Astrocyte (in vitro differentiated cells and primary cell): ENCODE measurements at places on chromosomes 1 and 21. TPM values are rescaled to one million over a fixed set of nuclear protein-coding genes. Genes with fewer than 3 reads are reported as not detected.

DNA sequence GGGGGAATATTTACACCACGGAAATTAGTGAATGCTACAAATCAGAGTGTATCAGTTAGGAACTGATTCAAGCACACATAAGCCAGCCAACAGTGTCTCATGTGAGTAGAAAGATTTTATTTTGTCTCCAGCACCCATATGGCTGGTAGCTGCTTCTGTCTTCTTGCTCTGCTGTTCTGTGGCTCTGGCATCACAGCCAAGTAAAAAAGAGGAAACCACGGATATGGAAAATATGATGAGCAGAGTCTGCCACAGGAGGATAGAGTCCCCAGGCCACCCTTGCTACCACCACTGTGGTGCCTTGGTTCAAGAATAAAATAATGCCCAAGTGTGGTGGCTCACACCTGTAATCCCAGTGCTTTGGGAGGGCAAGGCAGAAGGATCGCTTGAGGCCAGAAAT lies 53.6 kb upstream of the SPOCD1 start:
- H3K4me3 ChIP-seq = no peak overlapping the region
- no peaks in the 10 kb centered on the region for H3K4me1 ChIP-seq
- no peaks in the 10 kb centered on the region for H3K36me3 ChIP-seq

- no peak for DNase-seq
- peaks cover 39% of the 10 kb centered on the region for H3K4me1 ChIP-seq
- no peak overlapping the region for H3K4me3 ChIP-seq
- H3K27me3 ChIP-seq = no peaks in the 10 kb centered on the region
- H3K27ac ChIP-seq = no peak overlapping the region
Measured at GRCh38 chr1:86776108-86776507, 71.7 kb downstream of the SH3GLB1 start.

DNA sequence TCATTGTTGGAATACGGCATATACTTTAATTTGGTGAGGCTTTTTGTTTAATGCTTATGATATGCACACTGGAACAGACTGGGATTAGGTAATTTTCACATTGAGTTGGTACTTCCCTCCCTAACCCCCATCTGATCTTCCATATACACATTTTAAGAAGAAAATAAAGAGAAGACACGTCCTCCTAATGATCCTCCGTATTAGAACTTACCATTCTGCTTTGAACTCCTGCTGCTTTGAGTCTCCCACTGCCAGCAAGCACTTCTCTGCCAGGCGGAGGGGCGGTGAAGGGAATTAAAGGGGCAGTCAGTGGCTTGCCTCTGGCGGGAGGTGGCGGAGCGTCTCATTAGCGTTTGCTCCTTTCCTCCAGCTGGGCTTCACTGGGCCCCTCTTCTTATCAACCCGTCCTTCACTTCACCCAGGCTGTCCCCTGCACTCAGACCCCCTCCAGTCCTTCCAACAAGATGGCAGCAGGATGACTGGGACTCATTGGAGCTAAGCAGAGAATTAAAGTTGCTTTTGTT lies 433.4 kb downstream of the KIF26B start:
- no peak overlapping the region for H3K27ac ChIP-seq
- H3K36me3 ChIP-seq = no peaks in the 10 kb centered on the region
- H3K4me1 ChIP-seq = peaks cover 18% of the 10 kb centered on the region
- no peak for DNase-seq
- no peaks in the 10 kb centered on the region for H3K27me3 ChIP-seq

- H3K27ac ChIP-seq = no peak overlapping the region
- peaks cover 10% of the 10 kb centered on the region for H3K4me1 ChIP-seq
- no peaks in the 10 kb centered on the region for H3K27me3 ChIP-seq
Measured at GRCh38 chr1:77900687-77901293, 12.4 kb downstream of the NEXN start.

GRCh38 chr1:35807614-35808449 lies at the start of gene AGO4:
AGO4 (plus strand) TSS chr1:35808016; CDS start chr1:35808417, 401 bp downstream.
- no peaks in the 10 kb centered on the region for H3K36me3 ChIP-seq
- H3K4me3 ChIP-seq = peak within 1 kb of the TSS; percentile 80
- DNase-seq = peak; percentile 42
- no peaks in the 10 kb centered on the region for H3K27me3 ChIP-seq
- peak within 1 kb of the TSS; percentile 47 for H3K27ac ChIP-seq

DNA sequence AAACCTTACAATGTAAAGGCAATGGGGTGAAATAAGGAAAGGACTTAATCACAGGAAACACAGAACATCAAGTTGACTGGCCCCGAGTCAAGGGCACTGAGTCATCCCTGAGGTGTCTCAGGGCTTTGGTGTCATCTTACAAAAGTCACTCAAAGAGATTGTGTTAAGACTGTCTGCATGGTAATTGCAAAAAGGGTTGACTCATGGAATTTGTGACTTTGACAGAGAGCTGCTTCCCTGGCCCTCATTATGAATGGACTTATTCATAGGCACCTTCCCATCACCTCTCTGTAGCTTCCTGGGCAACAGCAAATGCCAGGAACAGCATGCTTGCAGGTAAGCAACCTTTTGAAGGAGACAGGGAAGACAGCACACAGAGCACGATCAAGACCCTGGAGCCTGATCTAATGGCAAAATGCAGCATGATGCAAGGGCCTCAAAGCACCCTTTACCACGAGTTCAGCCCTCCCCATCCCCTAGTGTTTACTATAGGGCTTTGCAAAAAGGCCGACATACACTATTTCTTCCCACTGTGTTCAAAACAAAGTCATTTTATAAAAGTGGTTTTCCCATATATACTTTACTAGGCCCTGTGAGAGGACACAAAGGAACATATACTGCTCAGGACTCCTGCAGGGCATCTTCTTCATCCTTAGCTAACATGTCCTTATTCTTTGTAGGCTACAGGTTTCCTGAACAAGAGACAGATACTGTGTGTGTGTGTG lies 17.1 kb downstream of the ZP4 start:
- DNase-seq = peak; percentile 96
- no peak overlapping the region for H3K4me3 ChIP-seq
- no peaks in the 10 kb centered on the region for H3K36me3 ChIP-seq
- H3K27me3 ChIP-seq = no peaks in the 10 kb centered on the region
- peaks cover 21% of the 10 kb centered on the region for H3K4me1 ChIP-seq

- H3K27me3 ChIP-seq = no peaks in the 10 kb centered on the region
- no peak overlapping the region for H3K4me3 ChIP-seq
- no peak overlapping the region for H3K27ac ChIP-seq
- H3K4me1 ChIP-seq = peaks cover 4% of the 10 kb centered on the region
- H3K36me3 ChIP-seq = no peaks in the 10 kb centered on the region
Measured at GRCh38 chr1:19814244-19814661, 830 bp downstream of the RNF186 start.

DNA sequence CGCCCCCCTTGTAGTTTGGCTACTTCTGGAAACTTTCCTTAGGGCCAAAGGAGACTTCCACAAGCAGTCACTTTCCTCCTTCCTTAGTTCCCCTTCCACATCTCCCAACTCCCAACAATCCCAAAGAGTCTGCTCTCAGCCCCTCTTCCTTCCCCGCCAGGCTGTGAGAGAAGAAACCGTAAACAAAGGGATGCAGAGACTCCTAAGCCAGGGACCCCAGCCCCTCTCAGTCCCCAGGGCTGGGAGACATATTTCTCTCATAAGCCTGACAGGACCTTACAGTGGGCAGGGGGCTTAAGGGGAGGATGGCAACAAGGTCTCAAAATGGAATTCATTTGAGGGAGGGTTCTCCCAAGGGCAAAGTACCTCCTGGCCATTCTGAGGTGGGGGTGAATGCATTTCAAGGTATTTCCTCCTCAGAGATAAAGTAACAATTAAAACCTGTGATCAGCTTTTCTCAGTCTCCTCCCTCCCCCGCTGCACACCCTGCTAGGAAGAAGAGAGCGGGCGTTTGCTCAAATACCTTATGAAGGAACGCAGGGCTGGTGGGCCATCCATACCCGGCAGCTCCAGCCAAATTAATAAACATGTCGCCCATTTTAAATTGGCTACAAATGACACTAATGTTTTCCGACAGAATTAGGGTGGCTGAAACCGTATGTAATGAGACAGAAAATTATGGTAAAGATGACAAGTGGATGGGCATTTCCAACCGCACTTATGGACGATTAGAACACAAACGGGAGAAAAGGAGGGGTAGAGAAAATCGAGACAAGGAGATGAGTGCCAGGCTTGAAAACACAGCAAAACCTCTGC lies 4.0 kb downstream of the BARHL2 start:
- H3K4me3 ChIP-seq = no peak overlapping the region
- peaks cover 91% of the 10 kb centered on the region for H3K27me3 ChIP-seq
- H3K4me1 ChIP-seq = no peaks in the 10 kb centered on the region
- H3K27ac ChIP-seq = no peak overlapping the region
- DNase-seq = no peak

DNA sequence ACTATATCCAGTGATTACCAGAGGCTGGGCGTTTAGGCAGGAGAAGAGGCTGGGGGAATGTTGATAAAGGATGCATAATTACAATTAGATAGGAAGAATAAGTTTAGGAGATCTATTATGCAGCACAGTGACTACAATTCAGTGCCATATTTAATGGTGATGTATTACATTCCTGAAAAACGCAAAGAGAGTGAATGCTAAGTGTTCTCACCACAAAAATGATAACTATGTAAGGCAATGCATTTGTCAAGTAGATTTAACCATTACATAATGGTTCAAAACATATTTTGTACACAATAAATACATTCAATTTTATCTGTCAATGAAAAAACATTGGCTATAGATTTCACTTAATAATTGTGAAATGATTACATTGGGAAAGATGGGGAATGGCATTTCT lies 548.9 kb downstream of the NUF2 start:
- DNase-seq = peak; percentile 73
- no peak overlapping the region for H3K4me3 ChIP-seq
- H3K27ac ChIP-seq = no peak overlapping the region
- no peaks in the 10 kb centered on the region for H3K27me3 ChIP-seq
- H3K4me1 ChIP-seq = peaks cover 5% of the 10 kb centered on the region
- H3K36me3 ChIP-seq = no peaks in the 10 kb centered on the region

DNA sequence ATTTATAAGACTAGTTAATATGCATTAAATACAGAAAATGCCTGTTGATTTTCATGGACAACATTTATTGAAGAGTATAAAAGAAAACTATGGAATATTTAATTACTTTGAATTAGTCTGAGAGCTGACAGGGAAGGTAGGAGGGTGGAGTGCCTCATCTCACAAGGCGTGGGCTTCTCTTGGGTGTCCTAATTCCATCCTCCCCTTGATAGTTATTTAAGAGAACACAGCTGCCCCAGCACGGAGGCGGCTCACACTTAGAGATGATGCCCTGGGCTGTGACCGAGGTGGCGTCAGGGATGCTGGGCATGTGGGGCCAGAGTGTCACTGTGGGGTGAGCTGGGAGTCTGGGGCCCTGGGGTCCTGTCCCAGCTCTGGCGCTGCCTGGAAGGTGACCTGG lies 493.0 kb downstream of the PTPRU start:
- H3K4me1 ChIP-seq = no peaks in the 10 kb centered on the region
- H3K27ac ChIP-seq = no peak overlapping the region
- H3K36me3 ChIP-seq = no peaks in the 10 kb centered on the region
- H3K27me3 ChIP-seq = peaks cover 8% of the 10 kb centered on the region

DNA sequence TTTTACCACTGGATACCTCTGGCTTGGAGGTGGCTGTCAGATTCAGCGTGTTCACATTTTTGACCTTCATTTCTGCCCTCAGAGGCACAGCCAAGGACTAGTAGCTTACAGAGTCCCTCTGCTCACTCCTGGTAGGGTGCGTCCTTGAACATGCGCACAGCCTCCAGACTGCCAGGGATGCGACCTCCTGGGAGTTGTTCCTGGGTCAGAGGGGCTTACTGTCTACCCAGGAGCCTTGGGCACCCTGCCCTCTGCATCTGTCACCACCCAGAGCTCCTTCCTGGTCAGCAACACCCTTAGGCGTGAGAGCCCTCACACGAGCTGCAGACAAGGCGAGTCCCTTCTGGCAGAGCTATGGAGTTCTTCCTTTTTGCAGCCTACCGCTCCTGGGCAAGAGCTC lies 1.7 kb downstream of the SLX9 start:
- no peak for DNase-seq
- no peaks in the 10 kb centered on the region for H3K27me3 ChIP-seq
- H3K36me3 ChIP-seq = peaks cover 3% of the 10 kb centered on the region
- no peak overlapping the region for H3K27ac ChIP-seq
- no peak overlapping the region for H3K4me3 ChIP-seq
- peaks cover 21% of the 10 kb centered on the region for H3K4me1 ChIP-seq

DNA sequence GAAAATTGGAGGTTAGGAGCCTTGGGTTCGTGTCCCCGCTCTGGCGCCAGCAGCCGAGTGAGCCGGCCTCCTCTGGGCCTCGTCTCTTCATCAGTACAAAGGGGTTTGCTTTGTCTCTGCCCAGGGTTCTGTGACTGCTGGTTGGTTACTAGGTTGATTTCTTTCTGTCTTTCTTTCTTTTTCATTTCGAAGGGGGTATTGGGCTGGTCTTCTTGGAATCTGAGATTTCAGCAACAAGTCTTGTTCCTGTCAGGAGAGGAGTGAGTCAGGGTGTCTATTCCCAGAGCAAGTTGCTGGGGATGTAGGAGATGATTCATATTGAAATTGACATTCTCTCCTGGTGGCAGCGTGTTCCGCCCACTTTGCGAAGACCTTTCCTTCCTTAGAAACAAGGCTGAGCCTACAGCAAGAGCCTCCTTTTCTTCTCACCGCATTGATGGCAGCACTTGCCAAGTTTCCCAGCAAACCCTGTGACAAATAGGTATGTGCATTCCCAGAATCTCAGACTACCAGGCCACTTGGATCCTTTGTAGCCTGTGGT lies 79.2 kb downstream of the MAN1C1 start:
- H3K4me3 ChIP-seq = peak overlapping the region; percentile 12
- DNase-seq = peak; percentile 98
- H3K36me3 ChIP-seq = no peaks in the 10 kb centered on the region
- H3K27ac ChIP-seq = peak overlapping the region; percentile 84

- peaks cover 17% of the 10 kb centered on the region for H3K36me3 ChIP-seq
- no peaks in the 10 kb centered on the region for H3K4me1 ChIP-seq
- no peak overlapping the region for H3K27ac ChIP-seq
- DNase-seq = no peak
Measured at GRCh38 chr1:10326251-10326650, 72.6 kb upstream of the PGD start.

- H3K4me3 ChIP-seq = no peak overlapping the region
- no peaks in the 10 kb centered on the region for H3K4me1 ChIP-seq
- no peaks in the 10 kb centered on the region for H3K36me3 ChIP-seq
- no peak overlapping the region for H3K27ac ChIP-seq
Measured at GRCh38 chr1:150890033-150890416, 3.1 kb downstream of the CTXND2 start.

DNA sequence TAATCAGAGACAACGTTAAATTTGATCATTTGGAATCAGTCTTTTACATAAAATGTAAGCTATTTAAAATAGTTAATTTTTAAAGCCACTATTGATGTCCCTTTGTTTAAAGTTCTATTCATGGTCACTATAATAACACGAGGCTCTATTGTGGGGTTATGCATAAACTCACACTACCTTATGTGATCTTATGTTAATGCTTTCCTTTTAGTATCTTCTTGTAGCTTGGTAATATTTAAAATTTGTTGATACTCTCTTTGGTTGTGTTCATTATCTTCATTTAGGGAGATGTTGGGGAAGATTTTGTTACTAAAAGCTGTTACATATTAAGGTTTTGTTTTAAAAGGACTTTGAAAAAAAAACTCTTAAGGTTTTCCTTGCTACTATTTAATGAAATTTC lies 1.2 kb downstream of the B3GALT2 start:
- H3K27me3 ChIP-seq = no peaks in the 10 kb centered on the region
- DNase-seq = no peak
- peaks cover 8% of the 10 kb centered on the region for H3K4me1 ChIP-seq
- H3K4me3 ChIP-seq = no peak overlapping the region
- no peak overlapping the region for H3K27ac ChIP-seq
- H3K36me3 ChIP-seq = no peaks in the 10 kb centered on the region

Gene RGS1
- total RNA-seq = not detected in 2 replicates

Gene EMC1
- total RNA-seq = 89.3 and 92.9 TPM in 2 replicates

Gene SLC5A3
- 17.8 and 22.1 TPM in 2 replicates for total RNA-seq

Gene SPOCD1
- 27.8 and 28.0 TPM in 2 replicates for total RNA-seq

Gene CGN
- 8.8 and 8.9 TPM in 2 replicates for total RNA-seq

Gene ORC1
- 1.1 and 2.1 TPM in 2 replicates for total RNA-seq

Gene IFI44
- total RNA-seq = 144 and 176 TPM in 2 replicates

Gene S100A9
- 1.8 TPM in 1 of 2 replicates, not detected in the other for total RNA-seq

Gene SAMSN1
- total RNA-seq = 0.09 TPM in 1 of 2 replicates, not detected in the other

Gene ETV3L
- not detected in 2 replicates for total RNA-seq

Gene SPATA17
- total RNA-seq = 1.3 and 1.6 TPM in 2 replicates
